SK-MEL-5 (cell line): ENCODE measurements at places on chromosomes 6 and 20. TPM values are rescaled to one million over a fixed set of nuclear protein-coding genes. Genes with fewer than 3 reads are reported as not detected.

Gene TTBK1
- total RNA-seq = not detected in 2 replicates

Gene TMEM14C
- total RNA-seq = 270 and 304 TPM in 2 replicates

Gene CNBD2
- total RNA-seq = 4.1 and 7.4 TPM in 2 replicates

Gene OR12D3
- not detected in 2 replicates for total RNA-seq

Gene CLIC5
- not detected in 2 replicates for total RNA-seq

Gene GPSM3
- 3.3 and 5.4 TPM in 2 replicates for total RNA-seq

Gene MRAP2
- total RNA-seq = 0.18 and 0.67 TPM in 2 replicates

Gene PI3
- total RNA-seq = 0.40 and 0.56 TPM in 2 replicates

Gene SCRT2
- not detected in 2 replicates for total RNA-seq

Gene TSHZ2
- not detected in 2 replicates for total RNA-seq

Gene C20orf141
- total RNA-seq = 0.88 TPM in 1 of 2 replicates, not detected in the other

Gene KIAA0408
- total RNA-seq = 3.2 and 3.7 TPM in 2 replicates
